Activated CD4-positive, alpha-beta memory T cell treated with anti-CD3 and anti-CD28 coated beads, Interleukin-2, amount 10 ng/mL, durations not matched to agents 7 days and 5 days (primary cell): ENCODE measurements at places on chromosomes 4 and X. TPM values are rescaled to one million over a fixed set of nuclear protein-coding genes. Genes with fewer than 3 reads are reported as not detected.

The TAF1 gene
- total RNA-seq: 33.0 TPM

The LUZP4 gene
- not detected for total RNA-seq

The PAGE4 gene
- not detected for total RNA-seq

The TCP11X1 gene
- not detected for total RNA-seq

The CLTRN gene
- 0.18 TPM for total RNA-seq

The CFP gene
- total RNA-seq: 18.6 TPM

The ITIH6 gene
- not detected for total RNA-seq

The SMIM43 gene
- total RNA-seq: not detected

The ADAD1 gene
- not detected for total RNA-seq

The USP51 gene
- 1.1 TPM for total RNA-seq

The AKAP14 gene
- total RNA-seq: not detected

The PNPLA4 gene
- total RNA-seq: 4.3 TPM

The BEX2 gene
- 8.1 TPM for total RNA-seq

The RHOXF2 gene
- total RNA-seq: not detected

The ARR3 gene
- total RNA-seq: not detected

The PARM1 gene
- not detected for total RNA-seq

The MCF2 gene
- total RNA-seq: 0.25 TPM

The EIF2S3 gene
- total RNA-seq: 172 TPM

The CT55 gene
- total RNA-seq: not detected

The SOD3 gene
- total RNA-seq: not detected

The MAGEA3 gene
- total RNA-seq: not detected

The CENPVL1 gene
- not detected for total RNA-seq

The CSAG2 gene
- 1.3 TPM for total RNA-seq

The SPANXA1 gene
- total RNA-seq: not detected

The CYBB gene
- total RNA-seq: not detected

The RHOXF1 gene
- total RNA-seq: not detected

The DIPK2B gene
- total RNA-seq: not detected
